ENCODE measurements at places on chromosomes 12 and 14. TPM values are rescaled to one million over a fixed set of nuclear protein-coding genes. Genes with fewer than 3 reads are reported as not detected.

IGFBP6 gene
- total RNA-seq, result 1,775 TPM

NXPH4 gene
- total RNA-seq, result 3.2 TPM

ATXN2 gene
- 42.8 TPM for total RNA-seq

GPR132 gene
- 0.33 TPM for total RNA-seq

SLCO1B3 gene
- total RNA-seq, result not detected

LTBR gene
- total RNA-seq, result 59.1 TPM

GSC gene
- total RNA-seq, result 0.33 TPM

ESRRB gene
- total RNA-seq, result under 0.01 TPM

C12orf75 gene
- 79.7 TPM for total RNA-seq

RD3L gene
- total RNA-seq, result not detected

NRXN3 gene
- under 0.01 TPM for total RNA-seq

SDSL gene
- total RNA-seq, result 6.1 TPM

MMP17 gene
- total RNA-seq, result 11.2 TPM

POU6F1 gene
- 6.3 TPM for total RNA-seq

EML1 gene
- 72.9 TPM for total RNA-seq

ABCC9 gene
- 8.7 TPM for total RNA-seq

TEX22 gene
- 0.44 TPM for total RNA-seq

SDR9C7 gene
- 0.15 TPM for total RNA-seq

SERPINA3 gene
- 0.15 TPM for total RNA-seq

ADSS1 gene
- total RNA-seq, result 7.1 TPM

OR6C2 gene
- not detected for total RNA-seq

KLRB1 gene
- not detected for total RNA-seq

ADAMTS20 gene
- total RNA-seq, result not detected

CLEC14A gene
- total RNA-seq, result 15.9 TPM

PIK3C2G gene
- not detected for total RNA-seq

IL22 gene
- not detected for total RNA-seq

CFAP251 gene
- total RNA-seq, result 4.8 TPM

IFT43 gene
- total RNA-seq, result 40.6 TPM

AHSA1 gene
- total RNA-seq, result 101 TPM

TSPAN31 gene
- total RNA-seq, result 85.3 TPM

RAP1B gene
- total RNA-seq, result 211 TPM

KRT83 gene
- total RNA-seq, result not detected

SAMD15 gene
- 3.3 TPM for total RNA-seq

RHEBL1 gene
- not detected for total RNA-seq

PDE3A gene
- 2.6 TPM for total RNA-seq

TMBIM4 gene
- total RNA-seq, result 65.8 TPM

DPPA3 gene
- not detected for total RNA-seq
